Colonic mucosa (tissue), 4 donors: ENCODE measurements at places on chromosomes 4 and X. TPM values are rescaled to one million over a fixed set of nuclear protein-coding genes. Genes with fewer than 3 reads are reported as not detected.

- DNase-seq = no peak
Measured at GRCh38 chr4:183541010-183541751, 36.3 kb downstream of the ING2 start.

FABP2 gene
- total RNA-seq = 70.4 TPM

NUDT10 gene
- total RNA-seq = 0.64 TPM

DNA sequence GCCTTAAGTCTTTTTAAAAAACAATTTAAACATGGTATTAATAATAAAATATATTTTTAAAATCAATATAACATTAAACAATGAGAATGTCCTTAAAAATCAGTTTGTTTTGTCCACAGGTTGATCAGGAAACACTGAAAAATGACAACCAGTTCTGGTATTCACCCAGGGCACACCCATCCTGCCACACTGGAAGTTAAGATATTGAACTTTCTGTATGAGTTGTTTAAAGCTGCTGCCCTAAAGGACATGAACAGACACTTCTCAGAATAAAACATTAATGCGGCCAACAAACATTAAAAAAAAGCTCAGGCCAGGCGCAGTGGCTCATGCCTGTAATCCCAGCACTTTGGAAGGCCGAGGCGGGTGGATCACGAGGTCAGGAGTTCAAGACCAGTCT, 15.0 kb upstream of the HOPX start:
- DNase-seq = no peak

DNA sequence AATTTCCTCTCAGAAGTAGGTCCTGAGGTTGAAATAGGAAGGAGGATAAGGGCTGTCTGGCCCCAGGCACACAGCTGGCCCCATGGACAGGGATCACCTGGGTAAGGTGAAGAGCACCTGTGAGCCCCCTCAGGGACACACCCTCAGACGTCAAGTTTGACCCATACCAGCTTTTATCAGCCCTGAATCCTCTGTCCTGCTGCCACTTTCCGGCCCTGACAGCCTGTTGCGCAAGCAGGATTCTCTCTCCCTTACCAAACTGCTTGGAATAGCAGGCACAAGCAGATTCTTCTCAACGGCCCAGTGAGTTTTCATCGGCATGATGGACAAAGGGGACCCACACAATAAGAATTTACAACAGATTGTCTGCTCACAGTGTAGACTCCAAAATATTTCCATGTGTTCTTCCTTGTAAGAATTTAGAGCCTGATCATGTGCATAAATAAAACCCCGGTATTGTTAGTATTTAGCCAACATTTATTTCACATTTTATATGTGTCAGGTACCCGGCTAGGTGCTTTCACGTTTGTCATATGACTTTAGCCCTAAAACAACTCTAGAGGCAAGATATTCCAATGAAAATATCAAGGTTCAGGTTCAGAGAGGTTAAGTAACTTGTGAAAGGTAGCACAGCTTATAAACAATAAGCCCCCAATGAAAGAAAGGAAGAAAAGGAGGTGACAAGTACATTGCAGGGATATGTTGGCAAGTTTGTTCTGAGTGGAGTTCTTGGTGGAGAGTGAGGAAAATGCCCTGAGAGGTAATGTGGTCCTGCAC, 107.2 kb upstream of the KIT start:
- DNase-seq = no peak

CORIN gene
- 0.50 TPM for total RNA-seq

GRCh38 chr4:168188754-168189153, 96.4 kb downstream of the ANXA10 start:
- no peak for DNase-seq

- DNase-seq = no peak
Measured at GRCh38 chrX:57905141-57905540, 5.1 kb downstream of the ZXDA start.

SLC9B1 gene
- not detected for total RNA-seq

DNA sequence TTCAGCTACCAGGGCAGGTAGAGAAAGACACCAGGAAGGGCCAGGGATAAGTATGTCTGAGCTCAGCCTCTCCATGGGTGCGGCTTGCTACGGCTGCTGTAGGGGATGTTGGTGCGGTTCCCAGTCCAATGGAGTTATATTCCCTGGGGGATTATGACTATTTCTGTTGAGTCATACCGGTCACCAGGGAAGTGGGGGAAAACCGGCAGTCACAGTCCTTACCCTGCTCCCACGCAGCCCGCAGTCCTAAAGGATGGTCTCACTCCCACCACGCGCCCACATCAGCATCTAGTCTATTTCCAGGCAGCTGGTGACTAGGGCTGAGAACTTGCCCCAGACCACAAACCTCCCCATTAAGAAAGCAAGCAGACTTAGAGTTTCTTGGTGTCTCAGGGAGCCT, 191.6 kb downstream of the VEGFC start:
- DNase-seq = no peak

DNA sequence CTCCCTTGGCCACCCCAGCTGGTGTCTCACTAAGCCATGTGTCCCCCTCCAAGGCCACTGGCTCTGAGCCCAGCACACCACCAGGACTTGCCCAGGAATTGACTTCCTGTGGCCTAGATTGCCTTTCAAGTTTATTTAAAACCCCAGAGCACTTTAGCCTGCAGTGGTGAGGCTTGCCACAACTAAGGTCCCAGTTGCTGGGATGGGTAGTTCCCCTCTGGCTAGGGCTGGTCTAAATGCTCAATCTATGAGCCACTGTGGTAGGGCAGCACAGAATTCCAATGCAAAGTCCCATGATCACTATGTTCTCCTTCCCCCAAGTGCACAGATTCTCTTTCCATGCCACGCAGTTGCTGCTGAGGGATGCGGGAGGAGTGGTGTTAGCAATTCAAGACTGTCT, 61.1 kb upstream of the HCCS start:
- DNase-seq = no peak

DNA sequence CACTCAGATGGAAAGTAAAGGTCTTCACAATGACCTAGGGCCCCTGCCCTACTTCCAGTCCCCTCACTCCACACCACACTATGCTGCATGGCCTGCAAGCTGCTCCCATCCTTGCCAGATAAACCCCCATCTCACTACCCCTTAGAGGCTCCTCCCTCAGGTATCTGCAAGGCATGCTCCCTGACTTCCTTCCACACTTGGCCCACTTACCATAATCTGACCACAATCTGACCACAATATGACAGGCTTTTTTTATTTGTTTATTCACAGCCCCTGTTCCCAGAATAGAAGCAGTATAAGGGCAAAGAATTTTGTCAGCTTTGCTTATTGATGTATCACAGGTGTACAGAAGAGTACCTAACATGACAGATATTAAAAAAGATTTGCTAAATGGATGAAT, 124.7 kb downstream of the CAMK2D start:
- DNase-seq = no peak
